ENCODE measurements at places on chromosomes 11 and 22.

DNA sequence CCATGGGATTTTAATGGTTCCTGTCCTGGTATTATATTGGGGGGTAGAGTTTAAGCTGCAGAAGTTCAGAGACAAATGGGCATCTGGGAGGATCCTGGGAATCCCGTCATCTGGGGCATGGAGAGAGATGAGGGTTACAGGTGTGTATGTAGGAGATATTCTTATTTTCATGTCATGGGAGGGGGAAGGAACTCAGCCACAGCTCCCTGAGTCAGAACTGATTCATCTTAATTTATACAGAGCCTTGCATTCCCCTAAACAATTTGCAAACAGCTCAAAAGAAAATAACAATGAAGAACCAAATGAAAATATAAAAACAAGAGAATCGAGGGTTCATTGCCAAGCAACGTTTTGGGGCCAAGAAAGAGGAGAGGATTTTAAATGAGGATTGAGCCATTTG is 155.9 kb upstream of the TBCEL start:
- no peak for DNase-seq

- DNase-seq = no peak
These were observed 8.6 kb upstream of the DERL3 start for GRCh38 chr22:23847310-23847920.

DNA sequence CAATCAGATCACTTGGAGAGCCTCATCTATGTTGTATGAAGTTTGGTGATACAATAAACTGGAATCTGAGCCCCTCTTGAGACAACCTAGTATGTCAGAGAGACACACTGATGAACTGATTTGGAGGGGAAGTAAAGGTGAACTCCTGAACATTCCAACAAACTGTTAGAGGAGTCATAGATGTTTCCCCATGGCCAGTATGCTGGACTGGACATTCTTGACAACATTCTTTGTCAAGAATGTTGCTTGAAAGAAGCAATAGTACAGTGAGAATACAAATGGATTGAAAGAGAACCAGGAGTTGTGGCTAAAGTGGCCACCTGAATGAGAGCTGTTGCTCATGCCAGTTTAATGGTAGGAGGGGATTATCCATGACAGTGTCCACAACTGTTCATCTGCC is 588.1 kb downstream of the NELL1 start:
- DNase-seq = no peak

GRCh38 chr11:80838153-80838552 is 1397.3 kb upstream of the TENM4 start:
- DNase-seq = no peak

DNA sequence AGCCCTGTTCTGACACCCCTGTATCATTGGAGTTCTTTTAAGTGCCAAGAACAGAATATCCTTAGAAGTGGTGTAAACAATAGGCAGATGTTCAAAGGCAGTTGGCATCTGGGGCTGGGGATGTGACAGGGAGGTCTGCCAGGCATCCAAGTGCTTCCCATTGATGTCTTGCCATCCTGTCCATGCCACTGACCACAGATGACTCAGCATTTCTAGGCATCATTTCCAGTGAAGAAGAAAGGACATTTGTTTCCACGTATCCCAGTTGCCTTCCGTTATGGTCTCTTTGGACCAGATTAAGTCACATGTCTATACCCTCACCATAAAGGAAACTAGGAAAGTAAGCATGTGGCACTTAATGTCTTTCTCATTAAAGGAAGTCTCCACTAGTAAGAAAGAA is 76.7 kb upstream of the BARX2 start:
- DNase-seq = no peak

DNA sequence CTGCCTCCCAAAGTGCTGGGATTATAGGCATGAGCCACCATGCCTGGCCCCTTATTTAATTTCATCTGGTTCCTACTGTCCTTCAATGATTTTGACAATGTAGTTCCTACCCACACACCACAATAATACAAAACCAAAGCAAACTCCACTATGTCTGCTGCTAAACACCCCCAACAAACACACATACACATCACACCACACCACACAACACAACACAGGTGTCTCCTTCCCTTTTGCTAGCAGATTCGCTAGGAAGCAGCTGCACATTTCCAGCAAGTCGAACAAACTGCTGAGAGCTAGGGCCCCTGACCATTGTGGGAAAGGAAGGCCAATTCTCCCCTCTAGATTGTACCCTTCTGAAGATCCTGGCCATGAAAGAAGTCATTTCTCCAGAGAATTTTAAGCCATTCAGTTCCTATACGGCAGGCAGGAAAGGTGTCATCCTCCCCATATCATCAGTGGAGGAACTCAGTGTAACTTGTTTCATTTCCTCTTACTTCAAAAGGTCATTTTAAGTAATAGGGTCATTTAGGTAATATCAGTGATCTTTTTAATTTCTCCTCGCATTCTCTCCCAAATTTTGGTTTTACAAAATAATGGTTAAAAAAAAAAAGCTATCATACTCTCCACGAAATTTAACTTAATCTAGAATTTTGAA is 18.5 kb downstream of the NUMA1 start:
- no peak for DNase-seq

- DNase-seq = no peak
These were observed 73.3 kb downstream of the CWF19L2 start for GRCh38 chr11:107384144-107384852.

DNA sequence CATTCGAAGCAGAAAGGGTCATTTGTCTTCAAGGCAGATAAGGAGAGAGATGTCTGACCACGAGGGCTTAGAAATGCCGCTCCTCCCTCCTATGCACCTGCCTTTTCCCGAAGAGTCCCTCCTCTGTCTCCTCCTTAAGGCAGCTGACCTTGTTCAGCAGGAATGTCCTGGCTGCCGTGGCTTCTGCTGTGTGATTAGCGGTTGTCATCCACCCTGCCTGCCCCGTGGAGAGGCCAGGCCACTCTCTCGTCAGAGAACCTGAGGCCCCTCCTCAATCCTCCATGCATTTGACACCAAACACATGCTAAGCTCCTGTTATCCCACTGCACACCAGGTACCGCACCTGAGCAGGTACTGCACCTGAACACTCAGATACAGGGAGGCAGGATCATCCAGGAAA is 834.6 kb downstream of the TBC1D22A start:
- peak; percentile 34 for DNase-seq

DNA sequence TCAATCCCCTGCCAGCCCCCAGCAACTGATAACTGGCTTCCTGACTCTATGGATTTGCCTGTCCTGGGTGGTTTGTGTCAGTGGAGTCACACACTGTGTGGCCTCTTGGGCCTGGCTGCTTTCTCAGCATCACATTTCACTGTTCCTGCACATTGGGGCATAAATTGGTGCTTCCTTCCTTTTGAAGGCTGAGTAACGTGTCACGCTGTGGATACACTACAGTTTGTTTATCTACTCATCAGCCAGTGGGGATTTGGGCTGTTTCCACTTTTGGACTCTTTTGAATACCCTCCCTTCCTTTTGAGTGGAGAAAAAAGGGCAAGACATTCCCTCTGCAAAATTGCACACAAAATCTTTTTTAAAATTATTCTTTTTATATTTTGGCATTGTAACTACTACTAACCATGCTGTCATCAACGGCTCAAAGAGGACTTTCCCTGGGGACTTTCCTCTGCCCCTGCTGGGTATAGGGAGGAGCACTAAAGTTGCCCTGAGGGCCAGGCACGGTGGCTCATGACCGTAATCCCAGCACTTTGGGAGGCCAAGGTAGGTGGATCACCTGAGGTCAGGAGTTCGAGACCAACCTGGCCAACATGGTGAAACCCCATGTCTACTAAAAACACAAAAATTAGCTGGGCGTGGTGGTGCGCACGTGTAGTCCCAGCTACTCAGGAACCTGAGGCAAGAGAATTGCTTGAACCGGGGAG is 7.8 kb upstream of the CELSR1 start:
- DNase-seq = no peak

DNA sequence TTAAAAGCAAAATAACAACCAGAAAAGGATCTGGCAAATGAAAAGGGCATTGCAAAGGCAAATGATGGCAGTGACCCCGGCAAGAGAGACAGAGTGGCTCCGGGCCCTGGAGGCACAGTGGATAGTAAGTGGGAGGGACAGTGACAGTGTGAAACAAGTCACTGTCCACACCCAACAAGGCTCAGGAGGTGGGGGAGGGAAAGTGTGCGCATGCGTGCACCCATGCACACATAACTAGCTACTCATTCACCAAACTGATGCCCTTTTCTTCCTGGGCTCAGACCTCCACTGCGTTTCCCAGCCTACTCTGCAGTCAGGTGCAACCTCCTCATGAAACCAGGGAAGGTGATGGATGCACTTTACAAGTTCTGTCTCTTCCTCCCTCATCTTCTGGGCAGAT is 108.4 kb downstream of the SHANK2 start:
- peak; percentile 32 for DNase-seq

- DNase-seq = no peak
These were observed 10.7 kb downstream of the TTLL1 start for GRCh38 chr22:43078522-43078921.

DNA sequence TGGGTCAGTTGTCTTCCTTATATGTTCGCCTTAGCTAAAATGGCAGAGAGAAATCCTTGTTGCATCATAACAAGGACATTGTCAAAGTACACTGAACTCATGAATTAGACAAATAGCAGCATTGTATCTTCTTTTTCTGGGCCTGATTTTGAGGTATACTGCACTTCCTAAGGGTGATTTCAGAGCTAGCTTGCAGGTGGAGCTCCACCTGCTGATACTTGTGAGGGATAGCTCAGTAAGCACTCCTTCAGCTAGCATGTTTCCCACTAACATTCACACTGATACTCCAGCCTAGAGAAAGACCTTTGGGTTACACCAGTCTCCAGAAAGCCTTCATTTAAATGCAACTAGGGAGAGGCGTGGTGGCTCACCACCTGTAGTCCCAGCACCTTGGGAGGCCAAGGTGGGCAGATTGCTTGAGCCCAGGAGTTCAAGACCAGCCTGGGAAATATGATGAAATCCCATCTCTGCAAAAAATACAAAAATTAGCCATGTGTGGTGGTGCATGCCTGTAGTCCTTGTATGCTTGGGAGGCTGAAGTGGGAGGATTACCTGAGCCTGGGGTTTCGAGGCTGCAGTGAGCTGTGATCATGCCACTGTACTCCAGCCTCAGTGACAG is 29.8 kb downstream of the JAM3 start:
- no peak for DNase-seq

Data from upper lobe of right lung (tissue), 1 donor.